ENCODE measurements at places on chromosomes 3 and 15. TPM values are rescaled to one million over a fixed set of nuclear protein-coding genes. Genes with fewer than 3 reads are reported as not detected.
A peak's percentile ranks its signal among the peaks of the same experiment; 100 is the strongest.

The ZKSCAN7 gene
- 0.57 TPM for polyA plus RNA-seq

The KLHL40 gene
- polyA plus RNA-seq: not detected

The CHRFAM7A gene
- polyA plus RNA-seq: 2.9 TPM

The ACTRT3 gene
- not detected for polyA plus RNA-seq

The LCTL gene
- polyA plus RNA-seq: not detected

The GLDN gene
- polyA plus RNA-seq: not detected

The CCR1 gene
- polyA plus RNA-seq: 55.5 TPM

The EIF4G1 gene
- 13.9 TPM for polyA plus RNA-seq

DNA sequence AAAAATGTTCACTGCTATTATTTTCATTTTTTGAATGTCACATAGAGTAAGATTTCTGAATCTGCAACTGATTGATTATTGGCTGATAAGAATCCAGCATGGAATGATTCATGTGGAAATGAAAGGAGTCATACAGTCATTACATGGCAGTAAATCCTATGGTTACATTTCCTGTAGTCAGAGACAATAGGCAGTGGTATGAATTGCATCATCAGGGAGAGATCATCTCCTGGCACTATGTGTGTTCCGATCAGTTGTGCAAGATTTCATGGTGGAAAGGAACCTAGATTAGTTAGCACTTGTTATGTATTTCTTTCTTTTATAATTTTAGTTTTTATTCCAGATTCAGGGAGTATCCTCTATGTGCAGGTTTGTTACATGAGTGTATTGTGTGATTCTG is 38.8 kb downstream of the SLC12A1 start:
- no peak for DNase-seq

GRCh38 chr15:90039996-90040395 is 38.9 kb downstream of the ZNF710 start:
- DNase-seq: peak; percentile 63

DNA sequence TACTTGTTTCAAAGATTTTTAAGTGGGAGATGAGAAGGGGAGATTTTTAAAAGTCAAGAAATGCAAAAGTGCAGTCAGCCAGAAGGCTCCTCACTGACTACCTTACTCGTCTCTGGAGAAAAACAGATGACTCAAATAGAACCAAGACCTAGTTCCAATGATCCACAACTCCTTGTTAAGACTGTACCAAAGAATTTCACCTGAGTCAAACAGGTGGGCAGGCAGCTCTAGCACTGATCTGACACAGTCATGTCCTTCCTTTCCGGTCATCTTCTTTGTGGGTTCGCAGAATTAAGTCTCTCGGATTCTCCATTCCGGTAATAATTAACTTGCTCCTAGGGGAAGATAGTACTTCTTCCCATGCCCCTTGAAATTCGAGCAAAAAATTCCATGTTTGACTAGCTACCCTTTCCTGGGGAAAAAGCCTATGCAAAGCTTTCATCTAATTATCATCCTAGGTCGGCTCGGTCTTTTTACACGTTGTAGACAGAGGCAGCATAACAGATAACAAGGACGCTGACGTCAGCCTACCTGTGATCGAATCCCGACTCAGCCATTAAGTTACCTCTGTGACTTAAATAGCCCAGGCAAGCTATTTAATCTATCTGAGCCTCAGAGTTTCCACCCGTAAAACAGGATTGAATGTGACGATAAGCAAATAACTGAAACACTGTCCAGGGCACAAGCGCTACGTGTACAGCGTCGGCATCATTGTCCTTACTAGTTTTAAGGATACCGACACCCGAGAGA is 758 bp downstream of the SELENOK start:
- DNase-seq: peak; percentile 39

DNA sequence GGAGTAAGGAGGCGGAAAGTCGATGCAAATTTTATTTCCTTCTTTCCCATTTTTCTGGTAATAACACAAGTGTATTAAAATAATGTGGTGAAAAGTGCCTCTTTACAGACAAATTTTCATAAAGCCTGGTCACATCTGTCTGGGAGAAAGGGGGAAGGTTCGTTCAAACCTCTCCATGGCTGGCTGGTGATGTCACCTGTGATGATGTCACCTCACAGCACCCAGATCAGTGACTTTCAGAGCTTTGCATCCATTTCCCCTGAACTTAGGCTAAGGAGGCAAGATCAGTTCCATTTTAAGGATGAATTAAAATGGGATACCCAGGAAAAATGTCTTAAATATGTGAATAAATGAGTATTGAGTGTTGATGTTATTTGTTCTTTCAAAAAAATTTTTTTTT is 34.1 kb downstream of the ATP10A start:
- DNase-seq: no peak

DNA sequence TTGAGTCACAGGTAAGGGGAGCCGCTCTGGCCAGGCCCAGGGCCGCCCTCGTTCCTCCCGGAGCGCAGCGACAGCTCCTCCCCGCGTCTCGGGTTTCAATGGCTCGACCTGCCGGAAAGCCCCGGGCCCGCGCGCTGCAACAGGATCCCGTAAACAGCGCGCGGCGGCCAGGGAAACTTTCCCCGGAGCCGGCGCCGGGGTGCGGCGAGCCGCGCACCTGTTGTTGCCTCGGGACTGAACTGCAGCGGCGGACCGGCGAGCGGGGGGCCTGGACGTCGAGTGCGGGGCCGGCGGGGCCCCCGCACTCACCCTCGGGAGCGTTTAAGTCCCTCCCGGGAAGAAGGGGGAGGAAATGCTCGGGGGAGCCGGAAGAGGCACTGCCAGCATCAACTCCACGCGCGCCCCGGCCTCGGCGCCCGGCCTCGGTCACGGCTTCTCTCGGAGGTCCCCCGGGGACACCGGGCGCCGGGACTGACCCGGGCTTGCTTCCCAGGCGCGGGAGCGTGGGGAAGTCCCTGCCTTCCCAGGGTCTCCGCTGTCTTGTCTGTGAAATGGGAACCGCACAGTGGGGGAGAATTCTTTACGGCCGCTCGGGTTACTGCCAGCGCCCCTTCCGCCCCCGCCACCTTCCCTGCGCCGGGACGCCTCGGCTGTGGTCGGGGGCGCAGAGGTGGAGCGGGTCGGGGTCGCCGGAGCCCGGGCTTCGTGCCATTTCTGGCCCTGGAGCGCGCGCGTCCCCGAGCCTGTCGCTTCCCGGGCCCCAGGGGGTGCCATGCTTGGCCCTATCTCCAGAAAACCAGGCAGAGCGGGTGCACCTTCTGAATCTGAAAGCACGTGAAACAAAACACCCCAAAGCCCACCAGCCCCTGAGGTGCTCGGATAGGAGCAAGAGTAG is 7.5 kb upstream of the PGPEP1L start:
- peak; percentile 12 for DNase-seq

DNA sequence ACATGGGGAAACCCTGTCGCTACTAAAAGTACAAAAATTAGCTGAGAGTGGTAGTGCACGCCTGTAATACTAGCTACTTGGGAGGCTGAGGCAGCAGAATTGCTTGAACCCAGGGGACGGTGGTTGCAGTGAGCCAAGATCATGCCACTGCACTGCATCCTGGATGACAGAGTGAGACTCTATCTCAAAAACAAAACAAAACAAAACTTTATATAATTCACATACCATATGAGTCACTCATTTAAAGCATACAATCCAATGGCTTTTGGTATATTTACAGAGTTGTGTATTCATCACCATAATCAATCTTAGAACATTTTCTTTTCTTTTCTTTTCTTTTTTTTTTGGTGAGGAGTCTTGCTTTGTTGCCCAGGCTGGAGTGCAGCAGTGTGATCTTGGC is 8.7 kb downstream of the PXK start:
- no peak for DNase-seq

DNA sequence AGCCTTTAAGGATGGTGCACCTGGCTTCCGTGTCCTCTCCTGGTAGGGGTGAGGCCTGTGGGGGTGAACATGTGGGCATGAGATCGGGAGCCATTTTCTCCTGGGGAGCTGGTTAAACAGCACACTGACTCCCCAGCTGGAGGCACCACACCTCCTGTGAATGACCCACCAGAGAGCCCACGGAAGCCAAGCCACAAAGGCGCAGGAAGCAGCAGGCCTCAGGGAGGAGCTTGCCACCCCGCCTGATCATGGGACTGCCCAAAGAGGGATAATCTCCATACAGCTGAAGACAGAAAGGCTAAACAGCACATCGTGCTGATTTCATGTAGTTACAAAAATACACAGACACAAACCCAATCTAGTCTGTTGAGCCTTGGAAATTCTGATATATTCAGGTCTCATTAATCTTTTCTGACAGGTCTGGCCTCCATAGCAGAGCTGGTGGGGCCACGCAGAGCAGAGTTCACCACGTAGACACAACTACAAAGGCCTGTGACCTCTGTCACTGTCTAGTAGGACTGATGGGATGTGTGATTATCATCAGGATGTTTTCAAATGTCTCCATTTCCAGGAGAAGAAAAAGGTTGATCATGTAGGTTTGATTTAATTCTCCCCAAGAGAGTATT is 75.2 kb downstream of the DUT start:
- no peak for DNase-seq

- no peak for DNase-seq
These were observed 34.0 kb upstream of the ITGA11 start for GRCh38 chr15:68465861-68466560.

- DNase-seq: no peak
These were observed 77.5 kb downstream of the TBC1D5 start for GRCh38 chr3:17664923-17665322.

DNA sequence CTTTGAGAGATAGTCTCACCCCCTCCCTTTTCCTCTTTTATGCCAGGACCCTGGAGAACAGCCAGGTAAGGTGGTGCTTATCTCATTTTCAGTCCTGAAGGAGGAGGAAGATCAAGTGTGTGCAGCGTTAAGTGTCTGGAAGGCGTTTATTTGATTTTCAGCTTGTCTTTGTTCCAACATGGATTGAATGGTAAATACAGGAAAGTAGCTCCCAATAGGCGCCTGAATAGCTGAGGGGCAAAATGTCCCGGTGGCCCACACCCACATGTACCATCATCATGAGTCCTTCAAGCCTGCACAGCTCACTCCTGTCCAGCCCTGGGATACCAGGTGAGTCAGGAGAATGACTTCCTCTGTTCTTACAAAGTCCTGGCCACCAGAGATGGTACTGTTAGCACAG is 73.5 kb downstream of the CEMIP start:
- no peak for DNase-seq

GRCh38 chr3:171979081-171979480 is 60.3 kb upstream of the FNDC3B start:
- DNase-seq: peak; percentile 18

- DNase-seq: no peak
These were observed 309.3 kb upstream of the UBE2E2 start for GRCh38 chr3:22893644-22894325.

DNA sequence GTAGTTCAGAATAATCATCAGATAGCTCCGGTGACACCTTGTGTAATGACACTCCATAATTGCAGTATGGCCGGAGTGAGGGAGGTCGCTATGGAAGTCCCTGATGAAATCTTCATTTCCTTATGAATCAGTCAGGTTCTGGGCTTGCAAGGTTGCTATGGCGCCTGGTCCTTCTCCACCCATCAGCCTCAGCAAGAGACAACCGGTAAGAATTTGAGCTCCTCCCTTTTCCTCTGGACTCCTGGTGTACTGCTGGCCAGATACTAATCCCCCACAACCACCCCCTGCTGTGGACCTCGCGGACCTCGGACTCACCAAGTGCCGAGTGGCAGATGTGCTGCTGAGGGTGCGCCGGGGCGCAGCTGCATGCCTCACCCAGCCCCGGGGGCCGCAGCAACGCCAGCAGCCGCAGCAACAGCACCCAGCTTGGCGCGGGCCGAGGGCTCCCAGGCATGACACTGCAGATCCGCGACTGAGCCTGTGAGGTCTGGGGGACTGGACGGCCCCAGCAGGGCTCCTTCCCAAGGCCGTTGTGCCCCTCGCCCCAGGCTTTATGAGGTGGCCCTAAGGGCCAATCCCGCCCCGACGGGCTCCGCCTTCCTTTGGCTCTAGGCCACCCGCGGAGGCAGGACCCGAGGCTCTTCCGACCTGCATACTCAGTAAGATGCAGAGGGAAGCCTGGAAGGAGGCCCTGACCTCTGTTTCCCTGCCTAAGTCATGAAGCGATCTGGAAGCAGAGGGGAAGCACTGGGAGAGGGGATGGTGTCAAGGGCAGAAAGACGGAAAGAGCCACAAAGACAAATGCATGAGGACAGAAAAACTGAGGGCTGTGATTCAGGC is at the start of gene TIMP4:
Gene TIMP4, minus strand, starts transcription at position 526 of the 840 bp plus-strand sequence. Its CDS starts 72 bp downstream, at position 454.
- DNase-seq: peak; percentile 59

DNA sequence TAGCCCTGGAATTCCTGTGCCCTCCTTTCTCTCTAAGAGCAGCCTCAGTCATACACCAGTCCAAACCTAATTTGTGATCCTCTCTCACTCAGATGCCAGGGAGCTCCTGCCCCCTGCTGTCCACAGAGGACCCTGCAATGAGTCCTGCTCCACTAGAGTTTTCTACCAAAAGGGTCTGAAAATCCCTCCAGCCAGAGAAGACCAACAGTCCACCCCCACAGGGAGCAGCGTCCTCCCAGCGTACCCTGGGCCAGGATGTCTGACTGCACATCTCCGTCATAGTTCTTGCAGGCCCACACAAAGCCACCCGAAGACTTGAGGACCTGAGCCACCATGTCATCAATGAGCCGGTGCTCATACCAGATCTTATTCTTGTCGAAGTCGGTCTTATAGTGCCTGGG is 15.4 kb downstream of the IDH2 start:
- DNase-seq: peak; percentile 47

- DNase-seq: no peak
These were observed 37.3 kb downstream of the DZIP1L start for GRCh38 chr3:138078096-138078495.

GRCh38 chr3:128736601-128737000 is 10.6 kb downstream of the RAB7A start:
- DNase-seq: no peak

DNA sequence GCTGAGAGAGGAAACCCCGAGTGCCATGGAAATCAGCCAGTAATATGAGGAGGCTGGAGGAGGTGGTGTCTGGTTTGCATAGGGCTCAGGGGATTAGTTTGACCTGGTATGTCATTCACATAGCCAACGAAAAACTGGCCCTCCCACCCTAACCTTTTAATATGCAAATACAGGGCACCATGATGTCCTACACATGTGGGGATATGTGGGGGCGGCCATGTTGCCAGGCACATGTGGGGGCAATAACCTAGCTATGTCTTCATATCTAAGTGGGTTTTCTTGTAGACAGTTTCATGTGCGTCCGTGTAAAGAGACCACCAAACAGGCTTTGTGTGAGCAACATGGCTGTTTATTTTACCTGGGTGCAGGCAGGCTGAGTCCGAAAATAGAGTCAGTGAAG is 110.1 kb downstream of the MOBP start:
- no peak for DNase-seq

DNA sequence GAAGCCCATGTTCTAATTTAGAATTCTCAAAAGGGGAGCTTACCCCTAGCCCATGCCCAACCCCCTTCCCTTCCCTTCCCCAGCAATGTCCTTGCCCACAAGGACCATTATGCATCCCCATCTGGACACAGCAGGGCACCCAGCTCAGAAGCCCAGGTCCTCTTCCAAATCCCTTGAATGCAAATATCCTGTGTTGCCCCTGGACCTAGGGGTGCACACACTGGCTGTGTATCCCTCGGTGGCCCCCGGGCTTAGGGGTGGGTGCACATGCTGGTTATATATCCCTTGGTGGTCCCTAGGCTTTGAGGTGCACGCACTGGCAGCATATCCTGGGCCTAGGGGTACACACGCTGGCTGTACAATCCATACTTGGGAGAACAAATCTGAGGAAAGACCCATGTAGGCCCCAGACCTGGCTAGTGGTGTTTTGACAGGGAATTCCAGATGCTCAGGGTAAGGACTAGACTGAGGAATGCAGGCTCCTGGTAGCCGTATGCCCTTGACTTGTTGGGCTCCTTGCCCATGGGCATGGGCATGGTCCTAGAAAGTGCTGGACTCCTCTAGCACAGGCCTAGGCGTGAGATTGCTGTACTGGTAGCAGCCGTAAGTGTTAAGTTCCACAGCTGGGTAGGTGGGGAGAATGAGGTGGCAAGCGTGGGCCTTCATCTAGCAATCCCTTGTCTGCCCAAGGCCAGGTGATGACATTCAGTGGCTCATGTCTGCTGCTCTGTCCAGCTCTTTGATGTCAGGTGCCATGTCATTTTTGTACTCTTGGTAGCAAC is 222.4 kb downstream of the OPA1 start:
- no peak for DNase-seq

Data from CD14-positive monocyte (primary cell).